ENCODE measurements at places on chromosomes 7 and 10. TPM values are rescaled to one million over a fixed set of nuclear protein-coding genes. Genes with fewer than 3 reads are reported as not detected.

The ANXA8 gene
- total RNA-seq = 1.6 TPM

DNA sequence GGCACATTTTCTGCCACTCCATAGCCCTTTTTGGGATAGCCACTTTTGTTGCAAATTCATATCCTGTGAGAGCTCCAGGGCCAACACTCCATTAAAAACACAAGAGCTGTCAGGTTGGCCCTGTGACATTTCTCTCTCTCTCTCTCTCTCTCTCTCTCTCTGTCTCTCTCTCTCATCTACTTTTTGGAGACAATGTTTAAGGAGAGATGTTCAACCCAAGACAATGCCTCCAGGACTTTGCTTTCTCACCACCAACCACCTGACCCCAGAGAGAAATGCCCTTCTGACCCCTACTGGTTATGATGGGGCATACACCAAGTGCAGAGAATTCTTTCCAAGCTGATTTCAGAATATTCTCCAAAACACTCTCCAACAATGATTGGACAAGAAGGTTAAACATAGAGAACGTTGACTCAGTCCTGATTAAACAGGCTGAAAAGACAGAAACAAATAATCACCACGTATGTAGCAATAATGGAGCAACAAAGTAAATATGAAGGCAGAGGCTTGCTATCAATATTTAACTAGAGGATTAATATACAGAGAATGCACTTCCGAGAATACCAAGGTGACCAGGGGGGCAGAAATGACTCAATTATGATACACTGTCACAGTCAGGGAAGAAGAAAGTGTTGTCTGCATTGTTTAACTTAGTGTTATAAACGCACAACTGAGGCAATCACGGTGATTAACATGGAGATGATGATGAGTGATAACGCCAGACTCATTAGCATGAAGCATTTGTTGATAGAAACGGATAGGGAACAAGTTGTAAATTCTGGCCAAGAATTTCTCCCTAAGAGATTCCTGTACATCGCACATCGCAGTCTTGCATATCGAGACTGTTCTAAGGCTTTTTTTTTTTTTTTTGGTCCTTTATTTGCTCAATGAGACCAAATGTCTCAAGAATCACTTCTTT lies 178.5 kb downstream of the NRP1 start:
- no peaks in the 10 kb centered on the region for H3K36me3 ChIP-seq
- H3K4me1 ChIP-seq = peaks cover 17% of the 10 kb centered on the region
- no peak for DNase-seq

The OR9A2 gene
- not detected for total RNA-seq

The CNNM2 gene
- total RNA-seq = 10.8 TPM

GRCh38 chr7:26856176-26856985 lies 8.0 kb downstream of the SKAP2 start:
- H3K27ac ChIP-seq = no peak overlapping the region
- no peak overlapping the region for H3K4me3 ChIP-seq
- H3K27me3 ChIP-seq = no peaks in the 10 kb centered on the region
- no peaks in the 10 kb centered on the region for H3K4me1 ChIP-seq

DNA sequence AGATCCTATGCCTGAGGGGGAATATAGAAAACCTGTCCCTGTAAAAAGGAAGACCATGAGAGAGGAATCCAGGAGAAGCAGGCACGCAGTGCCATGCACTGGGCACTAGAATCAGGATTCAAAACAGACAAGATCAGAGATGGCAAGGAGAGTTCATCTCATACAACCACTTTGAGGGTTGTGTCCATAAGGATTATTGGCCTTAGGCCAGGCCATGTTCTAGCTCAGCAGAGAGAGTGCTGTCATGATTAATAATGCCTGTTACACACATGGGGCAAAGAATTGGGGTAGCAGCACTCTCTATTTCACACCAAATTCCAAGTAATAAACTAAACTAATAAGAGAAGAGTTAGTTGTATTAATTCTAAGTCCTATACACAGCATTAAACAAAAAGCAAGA lies 29.1 kb downstream of the EZH2 start:
- DNase-seq = no peak
- H3K36me3 ChIP-seq = no peaks in the 10 kb centered on the region
- H3K4me1 ChIP-seq = no peaks in the 10 kb centered on the region
- H3K27me3 ChIP-seq = no peaks in the 10 kb centered on the region
- H3K4me3 ChIP-seq = no peak overlapping the region

DNA sequence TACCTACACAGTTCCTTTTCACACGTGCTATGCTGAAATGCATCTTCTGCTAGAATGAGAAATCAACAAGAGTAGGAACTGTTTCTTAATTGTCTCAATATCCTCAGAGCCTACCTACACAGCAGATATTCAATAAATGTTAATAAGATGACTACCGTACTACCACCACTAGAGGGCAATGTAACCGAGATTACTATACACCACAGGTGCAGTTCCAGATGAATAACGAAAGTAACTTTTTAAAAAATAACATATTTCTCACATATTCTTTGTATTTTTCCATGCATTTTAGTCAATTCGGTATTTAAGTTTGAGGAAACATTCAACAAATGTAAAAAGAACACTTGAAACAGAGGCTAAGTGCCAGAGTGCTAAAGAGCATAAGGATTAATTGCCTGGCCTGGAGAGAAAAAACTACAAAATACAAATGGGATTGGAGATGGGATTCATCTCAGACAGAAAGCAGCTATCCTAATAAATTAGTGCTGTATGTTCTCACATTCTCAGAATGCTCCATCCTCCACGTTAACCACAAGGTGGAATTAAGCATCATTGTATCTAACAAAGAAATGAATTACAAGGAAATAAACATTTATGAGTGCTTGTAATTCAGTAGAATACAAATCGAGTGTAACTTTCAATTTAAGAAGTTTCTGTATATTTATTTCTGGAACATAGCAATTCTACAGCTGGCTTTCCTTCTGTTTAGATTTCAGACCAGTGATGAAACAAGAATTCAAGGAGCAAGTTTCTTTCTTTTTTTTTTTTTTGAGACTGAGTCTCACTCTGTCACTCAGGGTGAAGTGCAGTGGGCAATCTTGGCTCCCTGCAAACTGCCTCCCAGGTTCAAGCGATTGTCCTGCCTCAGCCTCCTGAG lies 20.3 kb upstream of the HECTD2 start:
- H3K4me3 ChIP-seq = no peak overlapping the region
- H3K36me3 ChIP-seq = no peaks in the 10 kb centered on the region
- no peak for DNase-seq
- H3K4me1 ChIP-seq = no peaks in the 10 kb centered on the region

The GHRHR gene
- total RNA-seq = 0.50 TPM

DNA sequence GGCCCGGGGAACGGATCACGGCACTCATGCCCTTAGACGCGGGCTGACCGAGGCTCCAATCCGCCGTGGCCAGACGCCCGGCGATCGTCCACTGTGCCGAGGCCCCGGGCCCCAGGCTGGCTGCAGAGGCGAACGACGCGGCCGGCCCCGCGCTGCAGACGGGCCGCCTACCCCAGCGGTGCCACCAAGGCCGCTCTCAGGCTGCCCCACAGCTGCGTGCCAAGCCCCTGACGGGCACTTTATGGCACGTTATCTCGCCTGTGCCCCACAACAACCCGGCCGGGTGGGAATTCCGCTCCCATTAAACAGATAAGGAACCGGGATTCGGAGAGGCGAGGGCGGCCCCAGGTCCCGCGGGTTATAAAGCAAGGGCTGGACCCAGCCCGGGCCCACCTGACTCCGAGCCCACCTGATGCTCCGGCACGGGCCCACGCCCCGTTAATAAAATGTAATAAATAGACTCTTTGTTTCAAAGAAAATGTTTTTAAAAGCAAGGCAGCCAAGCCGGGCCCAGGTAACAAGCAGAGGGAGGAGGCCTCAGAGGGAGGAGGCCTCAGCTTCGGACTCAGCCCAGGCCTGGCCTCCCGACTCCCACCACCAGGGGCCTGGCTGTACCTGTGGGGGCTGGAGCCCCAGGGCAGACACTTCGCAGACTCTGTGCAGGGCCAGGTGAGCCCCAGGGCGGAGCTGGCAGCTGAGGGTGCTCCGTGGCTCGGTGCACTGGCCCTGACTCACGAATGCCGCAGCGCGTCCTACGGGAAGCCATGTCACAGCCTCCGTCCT lies 79.7 kb downstream of the FOXL3 start:
- no peak overlapping the region for H3K4me3 ChIP-seq
- no peak for DNase-seq
- H3K27me3 ChIP-seq = no peaks in the 10 kb centered on the region
- H3K36me3 ChIP-seq = no peaks in the 10 kb centered on the region
- no peak overlapping the region for H3K27ac ChIP-seq

DNA sequence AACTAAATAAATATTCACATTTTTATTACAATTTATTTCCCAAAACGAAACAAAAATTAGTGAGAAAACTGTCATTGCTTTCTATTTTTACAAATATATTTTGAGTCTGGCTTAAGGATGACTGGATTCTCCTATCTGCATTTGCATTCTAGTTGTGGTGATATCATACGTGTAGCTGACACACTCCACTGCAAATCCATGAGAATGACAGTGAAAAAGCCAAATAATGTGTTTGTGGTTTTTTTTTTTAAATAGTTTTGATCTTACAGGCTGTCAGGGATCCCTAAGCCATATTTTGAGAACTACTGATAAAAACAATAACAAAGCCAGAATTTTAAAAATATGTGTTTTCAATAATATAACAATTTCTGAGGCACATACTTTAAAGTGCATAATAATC lies 5.8 kb upstream of the STAMBPL1 start:
- H3K36me3 ChIP-seq = no peaks in the 10 kb centered on the region
- DNase-seq = no peak
- H3K4me1 ChIP-seq = peaks cover under 1% of the 10 kb centered on the region
- H3K4me3 ChIP-seq = no peak overlapping the region
- no peak overlapping the region for H3K27ac ChIP-seq
- H3K27me3 ChIP-seq = no peaks in the 10 kb centered on the region

- H3K27ac ChIP-seq = no peak overlapping the region
- DNase-seq = no peak
- H3K4me1 ChIP-seq = no peaks in the 10 kb centered on the region
- H3K27me3 ChIP-seq = no peaks in the 10 kb centered on the region
Observed at GRCh38 chr10:49144058-49144720, 10.4 kb upstream of the FAM170B start.

The CHRM2 gene
- total RNA-seq = 0.08 TPM
